Activated CD4-positive, CD25-positive, alpha-beta regulatory T cell (primary cell): ENCODE measurements at places on chromosomes 11 and 22.

- no peak for DNase-seq
Observed at GRCh38 chr22:42977569-42977968, 37.4 kb downstream of the PACSIN2 start.

- DNase-seq, result no peak
Observed at GRCh38 chr11:104876324-104876723, 21.9 kb downstream of the CASP12 start.

DNA sequence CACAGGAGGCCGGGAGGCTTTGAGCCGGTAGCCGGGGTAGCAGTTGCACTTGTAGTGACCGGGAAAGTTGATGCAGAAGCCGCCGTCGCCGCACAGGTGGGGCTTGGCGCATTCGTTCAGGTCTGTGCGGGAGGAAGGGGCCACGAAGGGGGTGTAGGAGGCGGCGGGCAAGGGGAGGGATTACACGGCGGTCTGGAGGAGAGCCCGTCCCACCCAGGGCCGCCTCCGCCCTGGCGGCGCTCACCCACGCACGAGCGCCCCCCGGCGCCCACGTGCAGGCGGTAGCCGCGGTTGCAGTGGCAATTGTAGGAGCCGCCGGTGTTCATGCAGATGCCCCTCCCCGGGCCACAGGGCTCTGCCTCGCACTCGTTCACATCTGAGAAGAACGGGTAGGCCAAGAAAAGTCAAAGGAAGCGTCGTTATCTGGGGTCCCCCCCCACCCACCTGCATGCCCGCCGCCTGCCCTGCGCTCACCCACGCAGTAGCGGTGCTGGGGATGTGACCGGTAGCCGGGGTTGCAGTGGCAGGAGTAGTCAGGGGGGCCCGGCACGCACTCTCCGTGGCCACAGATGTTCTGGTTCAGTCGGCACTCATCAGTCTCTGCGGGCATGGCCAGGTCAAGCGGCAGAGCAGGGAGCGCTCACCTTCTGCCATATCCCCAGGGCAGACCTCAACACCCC lies 10.6 kb downstream of the LTBP3 start:
- DNase-seq, result no peak

- no peak for DNase-seq
Observed at GRCh38 chr11:10909141-10909883, 51.5 kb upstream of the ZBED5 start.

DNA sequence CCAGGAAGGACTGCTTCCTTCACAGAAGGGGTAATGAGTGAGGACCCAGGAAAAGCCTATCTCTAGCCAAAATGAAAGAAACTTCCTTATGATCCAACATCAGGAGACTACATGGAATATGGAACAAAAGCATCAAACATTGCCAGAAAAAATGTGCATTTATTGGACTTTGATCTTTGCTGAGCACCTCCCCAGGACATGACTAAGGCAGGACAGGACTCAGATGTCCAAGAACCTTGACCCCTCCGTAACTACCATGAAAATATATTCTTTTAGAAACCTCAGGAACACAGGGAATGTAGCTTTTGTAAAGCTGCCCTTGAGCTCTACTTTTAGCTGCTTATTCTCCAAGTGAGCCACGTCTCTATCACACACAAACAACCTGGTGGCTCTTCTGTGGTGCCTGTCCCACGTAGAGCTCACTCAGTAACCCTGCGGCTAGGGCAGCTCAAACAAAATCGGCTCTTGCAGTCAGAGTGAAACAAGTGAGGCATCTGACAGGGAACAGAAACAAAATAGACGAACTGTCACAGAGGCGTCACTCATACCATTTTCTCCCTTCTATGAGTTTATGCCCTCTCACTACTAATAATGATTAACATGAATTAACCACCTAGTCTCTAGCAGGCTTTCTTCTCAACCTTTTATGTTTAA lies 471.5 kb upstream of the API5 start:
- no peak for DNase-seq

GRCh38 chr11:36186340-36187175 lies 102.7 kb downstream of the COMMD9 start:
- no peak for DNase-seq

- no peak for DNase-seq
Observed at GRCh38 chr22:16957781-16958180, 50.2 kb downstream of the GAB4 start.

DNA sequence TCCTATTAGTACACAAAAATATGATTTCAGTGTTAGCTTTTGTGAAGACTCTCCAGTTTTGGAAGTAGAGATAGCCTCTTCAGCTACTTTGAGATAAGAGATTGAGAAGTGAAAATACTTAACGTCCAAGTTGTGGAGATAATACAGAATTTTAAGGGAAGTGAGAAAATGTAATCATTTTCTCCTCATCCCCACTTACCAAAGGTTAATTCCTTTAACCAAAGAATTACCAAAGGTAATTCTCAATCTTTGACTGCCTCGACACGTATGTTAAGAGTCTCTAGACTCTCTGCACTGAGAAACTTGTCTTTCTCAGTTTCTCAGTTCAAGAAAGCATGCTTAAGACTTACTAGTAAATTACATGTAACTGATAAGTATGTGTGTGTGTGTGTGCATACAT lies 15.3 kb downstream of the C11orf54 start:
- DNase-seq, result no peak

GRCh38 chr11:44452827-44453572 lies 112.5 kb upstream of the CD82 start:
- no peak for DNase-seq

DNA sequence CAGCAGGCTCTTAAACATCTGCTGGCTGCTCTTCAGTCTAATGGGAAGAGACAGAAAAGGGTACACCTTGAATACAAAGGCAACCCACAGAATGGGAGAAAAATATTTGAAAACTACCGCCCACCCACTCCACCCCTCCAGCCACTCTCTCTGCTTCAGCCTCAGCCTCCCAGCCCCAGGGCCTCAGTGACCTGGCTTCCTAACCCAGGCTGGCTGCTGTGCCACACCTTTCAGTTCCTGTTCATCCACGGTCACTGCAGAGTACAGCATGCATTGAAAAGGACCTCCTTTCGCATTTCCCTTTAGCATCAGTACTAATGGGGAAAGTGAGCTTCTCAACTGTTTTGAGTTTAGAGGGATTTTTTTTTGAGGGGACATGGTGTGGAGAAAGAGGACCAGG lies 28.8 kb upstream of the SERPIND1 start:
- no peak for DNase-seq

GRCh38 chr11:13761250-13761649 lies 92.8 kb downstream of the FAR1 start:
- DNase-seq, result no peak

GRCh38 chr22:24170188-24170587 lies 11.1 kb upstream of the SUSD2 start:
- DNase-seq, result no peak

GRCh38 chr11:33867561-33867960 lies 24.3 kb downstream of the LMO2 start:
- DNase-seq, result no peak

GRCh38 chr11:125797641-125798040 lies 9.7 kb downstream of the PATE3 start:
- DNase-seq, result no peak

DNA sequence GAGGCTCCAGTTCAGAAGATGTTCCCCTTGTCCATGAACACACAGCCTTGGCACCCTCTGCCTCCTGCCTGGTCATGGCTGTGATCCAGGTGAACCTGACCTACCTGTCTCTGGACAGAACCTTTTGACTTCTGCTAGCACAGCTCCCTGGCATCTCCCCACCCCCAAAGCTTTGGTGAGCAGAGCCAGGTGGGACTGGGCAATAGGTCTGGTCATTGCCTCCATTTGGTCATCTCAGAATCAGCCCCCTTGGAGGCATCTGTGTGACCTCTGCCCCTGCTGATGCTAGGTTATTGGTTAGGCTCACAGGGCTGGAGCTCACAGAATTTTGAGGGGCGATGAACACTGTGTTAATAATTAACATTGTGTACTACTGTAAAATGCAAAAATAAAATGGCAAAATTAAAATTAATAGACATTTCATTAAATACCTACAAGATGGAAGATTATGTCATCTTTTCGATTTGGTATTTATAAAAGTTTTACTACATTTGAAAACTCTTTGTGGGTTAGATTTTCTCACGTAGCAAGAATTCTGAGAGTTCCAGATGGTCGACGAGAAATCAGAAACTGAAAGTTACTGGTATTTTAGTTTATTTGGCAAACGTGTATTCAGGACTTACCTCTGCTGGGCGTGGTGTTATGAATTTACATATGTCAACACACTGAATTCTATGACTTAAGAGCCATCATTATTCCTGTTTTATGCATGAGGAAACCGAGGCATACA lies 8.3 kb upstream of the KIAA0930 start:
- DNase-seq, result no peak

GRCh38 chr22:21712751-21713427 lies 22.7 kb downstream of the YPEL1 start:
- DNase-seq, result peak; percentile 27

GRCh38 chr11:117412653-117413275 lies 85.1 kb downstream of the CEP164 start:
- DNase-seq, result no peak

DNA sequence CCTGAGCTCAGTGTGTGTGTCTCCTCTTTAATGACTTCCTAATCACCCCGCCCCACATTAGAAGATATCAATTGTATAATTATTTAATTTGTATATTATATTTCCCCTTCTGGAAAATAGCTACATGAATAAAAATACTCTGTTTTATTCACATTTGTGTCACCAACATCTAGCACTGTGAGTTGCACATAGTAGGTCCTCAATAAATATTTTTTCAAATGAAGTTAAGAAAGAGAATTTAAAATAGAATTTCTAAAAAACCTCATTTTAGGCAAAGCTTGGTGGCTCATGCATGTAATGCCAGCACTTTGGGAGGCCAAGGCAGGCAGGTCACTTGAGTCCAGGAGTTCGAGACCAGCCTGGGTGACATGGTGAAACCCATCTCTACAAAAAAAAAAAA lies 59.7 kb downstream of the FAM83F start:
- DNase-seq, result no peak

GRCh38 chr22:38727530-38728451 lies 22.0 kb downstream of the GTPBP1 start:
- DNase-seq, result no peak

GRCh38 chr11:82754410-82754809 lies 20.7 kb upstream of the FAM181B start:
- no peak for DNase-seq

GRCh38 chr11:16879690-16880089 lies 134.5 kb downstream of the PLEKHA7 start:
- DNase-seq, result no peak

GRCh38 chr11:11250470-11250869 lies 102.6 kb downstream of the CSNK2A3 start:
- DNase-seq, result no peak

GRCh38 chr22:39106326-39106725 lies 9.3 kb downstream of the APOBEC3H start:
- DNase-seq, result no peak

- no peak for DNase-seq
Observed at GRCh38 chr11:71498091-71498490, 29.0 kb upstream of the KRTAP5-7 start.

GRCh38 chr11:130979386-130979972 lies 63.2 kb upstream of the SNX19 start:
- no peak for DNase-seq

GRCh38 chr11:33290319-33290718 lies 33.1 kb downstream of the HIPK3 start:
- DNase-seq, result no peak

GRCh38 chr11:65651589-65652510 lies 10.9 kb downstream of the RELA start:
- DNase-seq, result no peak

DNA sequence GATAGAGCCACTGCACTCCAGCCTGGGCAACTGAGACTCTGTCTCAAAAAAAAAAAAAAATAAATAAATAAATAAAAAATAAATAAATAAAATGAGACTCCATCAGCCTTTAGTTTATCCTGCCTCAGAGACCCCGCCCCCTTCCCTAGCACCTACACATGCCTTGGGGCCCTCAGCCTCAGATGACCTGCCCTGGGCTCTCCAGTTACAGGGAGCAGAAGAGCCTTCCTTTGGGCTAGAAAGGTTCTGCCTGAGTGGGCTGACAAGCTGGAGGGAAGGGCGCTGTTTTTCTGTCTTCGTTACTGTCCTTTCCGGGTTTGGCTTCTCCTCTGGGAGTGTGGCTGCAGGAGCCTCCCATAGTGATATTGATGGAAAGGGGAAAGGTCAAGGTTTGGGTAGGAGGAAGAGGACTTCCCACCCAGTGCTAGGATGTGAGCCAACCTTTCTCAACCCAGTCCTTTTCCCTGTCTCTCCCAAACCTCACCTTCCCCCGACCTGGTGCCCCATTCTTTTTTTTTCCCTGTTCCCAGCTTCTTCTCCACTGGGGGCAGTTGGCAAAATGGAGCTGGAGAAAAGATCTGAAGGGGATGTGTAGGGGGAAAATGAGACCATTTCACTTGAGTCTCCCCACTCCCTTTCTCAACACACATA lies 1.5 kb upstream of the SF3B2 start:
- no peak for DNase-seq

- DNase-seq, result no peak
Observed at GRCh38 chr11:2441171-2441570, 3.1 kb downstream of the TRPM5 start.

GRCh38 chr11:119363081-119363850 lies 16.8 kb upstream of the MFRP start:
- no peak for DNase-seq

GRCh38 chr22:43999378-43999777 lies 24.7 kb upstream of the PARVB start:
- DNase-seq, result no peak

GRCh38 chr11:28476864-28477263 lies 368.7 kb downstream of the METTL15 start:
- no peak for DNase-seq

GRCh38 chr22:29729161-29729560 lies 9.4 kb downstream of the CABP7 start:
- DNase-seq, result no peak

DNA sequence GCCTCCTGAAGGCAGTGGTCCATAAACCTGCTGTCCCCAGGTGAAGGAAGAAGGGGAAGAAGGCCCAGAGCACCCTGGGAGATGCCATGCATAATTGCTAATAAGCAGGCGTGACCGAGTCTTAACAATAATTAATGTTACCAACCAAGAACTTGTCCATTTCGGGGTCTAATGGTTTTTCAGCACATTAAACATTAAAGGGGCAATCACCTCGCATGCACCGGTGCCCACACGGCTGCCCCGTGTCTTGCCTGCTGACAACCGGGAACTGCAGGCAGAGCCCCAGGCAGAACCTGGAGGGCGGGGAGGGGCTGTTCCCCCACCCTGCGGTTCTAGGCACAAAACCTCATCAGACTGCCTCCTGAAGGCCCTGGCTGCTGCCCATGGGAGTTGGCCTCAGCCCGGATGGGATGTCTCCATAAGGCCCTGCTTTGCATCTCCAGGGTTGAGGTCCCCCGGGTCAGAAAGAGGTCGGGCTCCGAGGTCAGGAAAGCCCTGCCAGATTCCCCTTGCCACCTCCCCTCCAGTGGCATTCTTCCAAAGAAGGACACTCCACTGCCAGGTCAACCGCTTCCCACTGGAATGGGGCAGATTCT lies 169.0 kb downstream of the BUD13 start:
- DNase-seq, result no peak
